Stimulated activated CD4-positive, alpha-beta T cell treated with anti-CD3 and anti-CD28 coated beads, Interleukin-12 subunit alpha, Interleukin-12 subunit beta, amount 100 ng/mL, for 24 hours (primary cell): ENCODE measurements at places on chromosomes 7 and 10.
A peak's percentile ranks its signal among the peaks of the same experiment; 100 is the strongest.

DNA sequence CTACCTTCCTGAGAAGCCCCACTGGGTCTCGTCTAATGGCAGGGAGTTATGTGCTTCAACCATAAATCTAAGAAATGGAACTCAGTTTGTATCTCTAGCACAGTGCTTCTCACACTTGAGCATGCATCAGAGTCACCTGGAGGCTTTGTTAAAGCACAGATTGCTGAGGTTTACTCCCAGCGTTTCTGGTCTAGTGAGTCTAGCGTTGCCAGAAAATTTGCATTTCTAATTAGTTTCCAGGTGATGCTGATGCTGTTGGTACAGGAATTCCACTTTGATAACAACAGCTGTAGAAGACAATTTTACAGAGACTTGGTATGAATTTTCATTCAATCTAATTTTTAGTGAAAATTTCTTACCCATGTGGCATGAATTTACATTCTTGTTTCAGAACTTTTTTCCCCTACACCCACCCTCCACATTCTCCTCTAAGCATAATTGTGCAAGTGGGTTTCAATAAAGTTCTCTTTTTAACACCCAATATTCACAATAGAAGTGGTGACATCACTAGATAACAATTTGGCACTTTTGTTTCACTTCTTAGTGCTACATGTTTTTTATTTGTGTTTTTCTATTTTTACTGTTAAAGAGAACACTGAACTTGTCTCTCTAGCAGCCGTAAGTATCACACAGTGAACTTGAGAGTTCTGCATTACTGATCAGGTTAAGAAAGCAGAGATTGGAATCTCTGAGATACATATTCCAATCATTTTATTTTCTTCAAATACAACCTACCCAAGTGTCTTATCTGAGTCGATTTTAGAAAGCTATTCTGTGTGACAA is 48.4 kb upstream of the BET1 start:
- no peak for DNase-seq

DNA sequence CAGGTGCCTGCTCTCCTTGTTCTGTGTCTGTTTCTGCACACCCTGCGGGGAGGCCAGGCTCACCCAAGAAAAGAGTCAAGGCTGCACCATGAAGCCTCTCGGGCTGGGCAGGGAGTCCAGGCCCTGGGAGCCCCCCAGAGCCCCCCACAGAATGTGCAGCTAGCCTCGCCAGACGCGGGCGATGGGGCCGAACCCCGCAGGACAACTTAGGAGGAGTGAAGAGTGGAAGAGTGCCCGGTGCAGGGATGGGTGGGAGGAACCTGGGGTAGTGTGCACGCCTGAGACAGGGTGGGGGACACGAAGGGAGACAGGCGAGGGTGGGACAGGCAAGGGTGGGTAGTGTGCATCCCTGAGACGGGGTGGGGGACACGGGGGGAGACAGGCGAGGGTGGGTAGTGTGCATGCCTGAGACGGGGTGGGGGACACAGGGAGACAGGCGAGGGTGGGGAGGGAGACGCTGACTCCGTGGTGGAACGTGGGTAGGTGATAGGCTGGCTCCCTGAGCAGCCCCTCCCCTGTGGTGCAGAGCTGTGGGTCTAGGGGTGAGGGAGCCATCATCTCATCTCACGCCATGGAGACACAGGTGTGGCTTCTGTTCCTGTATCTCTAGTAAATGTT is 615.4 kb downstream of the DNAJB6 start:
- no peak for DNase-seq

DNA sequence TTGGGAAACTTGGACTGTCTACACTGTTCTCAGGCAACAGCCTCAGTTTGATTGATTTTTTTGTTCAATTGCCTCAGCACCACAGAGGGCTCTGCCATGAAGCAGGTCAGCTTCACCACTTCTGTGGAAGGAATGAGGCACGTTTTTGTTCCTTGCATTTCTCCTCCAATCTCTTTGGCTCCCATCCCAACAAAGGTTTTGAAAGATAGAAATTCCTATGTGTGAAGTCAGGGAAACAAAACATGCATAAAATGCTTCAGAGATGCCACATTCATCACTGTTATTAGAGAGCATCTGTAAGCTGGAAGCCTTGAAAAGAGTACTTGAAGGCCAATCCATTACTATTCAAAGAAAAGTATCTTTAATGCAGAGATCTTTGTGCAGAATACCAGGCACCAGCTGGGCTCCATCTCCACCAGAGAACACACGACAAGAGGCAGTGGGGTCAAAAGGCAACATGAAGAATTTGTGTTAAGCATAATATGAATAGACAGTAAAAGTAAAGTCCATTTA is 249.1 kb upstream of the LYZL1 start:
- DNase-seq, result no peak

- no peak for DNase-seq
Measured at GRCh38 chr10:83516788-83517187, 622.5 kb upstream of the GHITM start.

- peak; percentile 38 for DNase-seq
Measured at GRCh38 chr10:100510533-100511308, 8.9 kb downstream of the SEC31B start.

- no peak for DNase-seq
Measured at GRCh38 chr10:112002206-112002605, 181.4 kb downstream of the GPAM start.

DNA sequence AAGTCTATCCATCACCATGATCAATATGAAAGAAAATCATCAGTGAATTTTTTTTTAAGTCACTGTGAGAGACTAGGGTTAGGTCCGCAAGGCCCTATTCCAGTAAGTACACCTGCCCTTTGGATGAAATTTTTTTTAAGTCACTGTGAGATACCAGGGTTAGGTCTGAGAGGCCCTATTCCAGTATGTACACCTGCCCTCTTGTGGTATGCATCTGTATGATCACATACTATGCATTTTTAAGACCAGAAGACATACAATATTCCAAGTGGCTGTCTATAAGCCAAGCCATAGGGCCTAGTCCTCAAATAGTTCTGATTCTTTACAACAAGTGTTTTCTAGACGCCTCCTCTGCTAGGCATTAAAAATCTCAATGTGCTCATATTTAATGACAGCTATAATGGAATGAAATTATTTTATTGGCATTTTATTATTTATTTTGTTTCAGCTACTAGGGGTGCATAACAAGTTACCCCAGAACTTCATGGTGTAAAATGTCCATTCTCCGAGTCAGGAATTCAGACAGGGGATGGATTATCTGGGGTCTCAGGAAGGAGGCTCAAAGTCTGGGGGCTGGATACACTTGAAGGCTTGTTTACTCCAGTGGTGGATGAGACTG is 53.1 kb downstream of the TEX36 start:
- DNase-seq, result no peak

DNA sequence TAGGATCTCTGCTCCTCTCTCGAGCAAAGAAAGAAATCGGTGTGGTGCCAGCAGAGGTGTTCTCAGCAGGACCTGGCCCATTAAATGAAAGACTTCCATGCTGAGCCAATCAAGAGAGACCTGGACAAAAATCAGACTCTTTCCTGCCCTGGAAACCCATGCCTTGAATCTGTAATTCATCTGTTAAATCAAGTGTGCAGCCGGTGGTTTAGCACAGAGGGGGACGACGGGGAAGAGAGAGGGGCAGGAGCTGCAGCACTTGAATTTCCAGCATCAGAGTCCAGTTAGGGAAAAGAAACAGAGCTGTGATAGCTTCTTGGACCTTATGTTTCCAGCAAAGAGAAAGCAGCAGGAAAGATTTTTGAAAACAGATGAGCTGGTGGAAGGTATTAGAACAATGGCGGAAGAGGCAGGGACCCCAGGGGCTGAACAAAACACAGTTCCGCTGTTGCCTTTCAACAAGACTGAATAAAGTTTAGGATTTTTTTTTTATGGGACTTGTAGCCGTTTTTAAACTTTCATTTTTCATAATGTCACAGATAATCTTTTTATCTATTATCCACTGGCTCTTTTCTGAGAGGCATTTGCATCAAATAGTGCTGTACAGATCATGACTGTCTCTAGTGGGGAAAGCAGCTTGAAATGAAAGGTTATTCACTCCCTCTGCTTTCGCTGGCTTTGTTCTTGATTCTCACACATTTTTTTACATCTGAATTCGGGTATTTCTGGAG is 543.6 kb upstream of the GALNT17 start:
- DNase-seq, result no peak

- no peak for DNase-seq
Measured at GRCh38 chr10:43264965-43265798, 1.7 kb downstream of the RASGEF1A start.

GRCh38 chr7:15546272-15546792 is 15.5 kb downstream of the AGMO start:
- no peak for DNase-seq

DNA sequence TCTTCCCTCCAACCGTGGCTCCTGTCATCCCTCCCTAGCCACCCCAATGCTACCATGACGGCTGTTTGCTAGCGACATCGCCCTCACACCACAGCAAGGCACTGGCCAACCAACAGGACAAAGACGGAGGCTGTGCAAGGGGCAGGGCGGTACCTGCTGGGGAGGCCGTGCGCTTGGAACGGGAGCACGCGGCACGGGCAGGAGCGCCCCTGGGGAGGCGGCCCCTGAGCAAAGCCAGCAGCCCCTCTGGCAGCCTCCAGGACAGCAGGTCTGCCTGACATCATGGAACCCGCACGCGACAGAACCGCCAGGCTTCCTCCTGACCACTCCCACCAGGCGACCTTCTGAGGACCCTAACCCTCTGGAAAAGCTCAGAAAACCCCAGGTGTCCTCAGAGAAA is 12.7 kb downstream of the MAD1L1 start:
- DNase-seq, result no peak

- no peak for DNase-seq
Measured at GRCh38 chr10:110077436-110078130, 69.8 kb downstream of the ADD3 start.

- no peak for DNase-seq
Measured at GRCh38 chr7:514651-515598, 4.7 kb downstream of the PDGFA start.

GRCh38 chr7:45700556-45700955 is 126.4 kb downstream of the ADCY1 start:
- no peak for DNase-seq

- DNase-seq, result no peak
Measured at GRCh38 chr10:6064119-6064518, 2.0 kb upstream of the IL2RA start.

DNA sequence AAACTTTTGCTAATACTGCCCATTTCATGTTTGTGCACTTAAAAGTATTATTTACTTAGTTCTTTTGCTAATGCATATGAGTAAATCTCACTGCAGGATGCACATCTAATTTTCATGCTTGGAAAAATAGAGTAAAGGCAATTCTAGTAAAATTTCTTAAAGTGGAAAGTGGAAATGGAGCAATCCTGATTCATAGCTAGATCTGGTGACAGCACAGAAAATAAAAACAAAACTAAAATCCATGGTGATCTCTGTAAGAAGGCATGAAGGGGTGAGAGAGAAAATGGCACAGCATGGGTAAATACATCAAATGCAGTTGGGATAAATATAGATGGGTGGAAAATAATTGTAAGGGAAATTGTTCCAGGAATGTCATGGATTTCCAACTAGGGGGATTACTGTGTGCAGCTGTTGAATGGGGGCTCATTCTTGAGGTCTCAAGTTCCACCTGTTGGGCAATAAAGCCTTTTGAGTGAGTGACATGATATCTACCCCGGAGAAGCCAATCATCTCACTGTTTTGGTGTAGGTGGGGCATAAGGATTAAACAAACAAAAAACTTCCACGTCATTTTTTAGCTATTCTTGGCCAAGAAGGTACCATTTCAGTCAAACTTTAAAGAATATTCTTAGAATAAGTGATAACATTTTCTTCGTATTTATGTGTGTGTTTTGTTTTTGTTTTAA is 1.7 kb upstream of the MCU start:
- DNase-seq, result no peak

GRCh38 chr10:100184840-100185239 is 989 bp downstream of the ERLIN1 start:
- no peak for DNase-seq

DNA sequence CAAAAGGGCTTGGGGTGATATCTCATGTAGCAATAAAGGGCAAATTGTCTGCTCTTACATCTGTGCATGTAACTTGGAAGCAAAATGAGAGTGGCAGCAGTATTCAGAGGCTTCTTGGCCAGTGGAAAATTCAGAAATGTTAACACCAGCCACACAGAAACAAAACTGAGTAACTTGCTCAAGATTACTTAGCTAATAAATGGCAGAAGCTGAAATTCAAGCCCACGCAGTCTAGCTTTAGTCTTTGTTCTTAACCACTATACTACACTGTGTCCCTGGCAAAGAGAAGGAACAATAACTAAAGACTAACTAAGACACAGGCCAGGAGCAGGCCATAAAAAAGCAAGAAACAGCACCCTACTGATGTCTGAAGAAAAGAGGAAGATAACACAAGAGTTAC is 185.9 kb upstream of the ASAH2 start:
- DNase-seq, result no peak

DNA sequence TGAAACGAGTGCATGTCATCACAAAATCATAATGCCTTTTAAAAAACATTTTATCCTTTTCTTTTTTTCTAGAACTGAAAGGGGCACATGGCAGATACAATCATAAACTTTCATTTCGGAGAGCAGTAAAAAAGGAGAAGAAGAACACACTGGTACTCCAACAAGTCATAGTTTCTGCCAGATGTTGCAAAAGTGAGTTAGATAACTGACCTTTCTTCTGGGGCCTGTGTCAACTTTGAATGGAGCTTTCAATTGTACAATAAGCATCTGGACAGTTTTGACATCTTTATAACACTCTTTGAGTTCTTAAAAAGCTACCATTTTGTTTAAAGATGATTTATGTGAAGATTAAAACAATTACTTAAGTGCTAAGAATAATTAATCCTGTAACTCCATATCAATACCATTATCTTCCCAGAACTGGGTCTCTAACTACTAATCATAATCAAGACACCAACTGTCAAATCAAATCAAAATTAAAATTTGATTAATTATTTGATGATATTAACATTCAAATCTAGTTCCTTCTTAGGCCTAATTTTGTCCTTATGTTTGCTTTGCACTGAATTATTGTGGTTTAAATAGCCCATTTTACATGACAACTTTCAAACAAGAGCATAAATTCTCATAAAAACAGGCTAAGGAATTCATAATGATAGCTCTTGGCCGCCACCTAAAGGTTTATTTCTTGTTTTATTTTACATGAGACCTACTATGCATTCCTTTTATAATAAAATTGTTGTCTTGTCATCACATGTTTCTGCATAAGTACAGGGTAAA is 19.5 kb upstream of the ITGB8 start:
- DNase-seq, result no peak

GRCh38 chr10:24382045-24382444 is 173.1 kb downstream of the KIAA1217 start:
- no peak for DNase-seq

- no peak for DNase-seq
Measured at GRCh38 chr10:126223512-126224067, 164.7 kb downstream of the ADAM12 start.

GRCh38 chr10:50224330-50224952 is 26.9 kb downstream of the ASAH2 start:
- peak; percentile 13 for DNase-seq

DNA sequence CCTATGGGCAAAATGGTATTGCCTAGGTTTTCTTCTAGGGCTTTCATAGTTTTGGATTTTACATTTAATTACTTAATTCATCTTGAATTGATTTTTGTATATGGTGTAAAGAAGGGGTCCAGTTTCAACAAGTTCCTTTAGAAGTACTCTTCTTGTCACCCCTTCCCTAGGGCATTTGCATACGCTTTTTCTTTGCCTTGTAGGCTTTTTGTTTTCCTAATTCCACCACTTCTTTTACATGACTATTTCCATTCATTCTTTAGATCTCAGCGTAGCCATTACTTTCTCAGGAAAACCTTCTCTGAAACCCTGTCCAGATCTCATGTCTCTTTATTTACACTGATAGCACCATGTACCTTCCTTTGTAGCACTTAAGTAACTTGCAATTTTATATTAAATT is 648.6 kb downstream of the XPNPEP1 start:
- no peak for DNase-seq

- no peak for DNase-seq
Measured at GRCh38 chr10:71973777-71974488, 9.7 kb downstream of the CHST3 start.
